ENCODE measurements at places on chromosomes 4 and X. TPM values are rescaled to one million over a fixed set of nuclear protein-coding genes. Genes with fewer than 3 reads are reported as not detected.

ADH1A gene
- total RNA-seq: not detected

ADH7 gene
- not detected for total RNA-seq

NPY2R gene
- total RNA-seq: not detected

CRMP1 gene
- total RNA-seq: not detected

AREG gene
- total RNA-seq: 146 TPM

DNA sequence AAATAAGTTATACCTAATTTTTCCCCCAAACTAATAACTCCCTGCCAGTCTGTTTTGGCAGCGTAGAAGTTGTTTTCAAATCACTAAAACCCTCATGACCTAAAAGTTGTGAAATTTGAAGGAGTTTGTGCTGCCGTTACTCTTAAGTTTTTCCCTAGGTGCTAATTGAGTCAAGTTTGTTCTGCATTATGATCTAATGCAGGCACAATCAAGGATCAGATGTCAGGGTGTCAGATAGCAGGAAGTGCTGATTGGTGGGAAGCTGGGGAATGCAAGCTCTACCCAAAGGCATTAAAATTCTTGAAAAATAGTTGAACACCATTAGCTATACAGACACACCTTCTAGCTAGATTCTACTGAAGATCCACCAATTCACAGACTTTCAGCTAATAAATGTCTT is 51.9 kb downstream of the ARX start:
- H3K4me3 ChIP-seq: no peak overlapping the region
- no peak overlapping the region for H3K27ac ChIP-seq
- no peaks in the 10 kb centered on the region for H3K4me1 ChIP-seq

DNA sequence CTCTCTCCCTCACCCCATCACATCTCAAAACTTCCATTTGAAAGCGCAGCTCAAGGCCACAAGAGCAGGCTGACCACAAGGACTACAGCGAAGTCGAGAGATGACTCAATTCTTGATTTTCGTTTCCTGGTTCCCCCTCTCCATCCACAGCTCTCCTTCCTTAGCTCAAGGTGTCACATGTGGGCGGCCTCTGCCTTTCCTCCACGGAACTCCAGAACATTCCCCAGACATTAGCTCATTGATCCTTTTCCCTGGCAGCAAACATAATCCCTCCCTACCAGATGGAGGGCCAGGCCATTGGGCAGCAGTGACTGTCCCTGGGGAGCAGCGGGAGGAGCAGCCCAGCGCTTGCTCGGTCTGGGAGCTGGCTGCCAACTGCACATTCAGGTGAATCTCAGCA is 56.3 kb downstream of the CCDC149 start:
- DNase-seq: no peak
- H3K27ac ChIP-seq: no peak overlapping the region
- no peak overlapping the region for H3K4me3 ChIP-seq
- no peaks in the 10 kb centered on the region for H3K4me1 ChIP-seq

DNA sequence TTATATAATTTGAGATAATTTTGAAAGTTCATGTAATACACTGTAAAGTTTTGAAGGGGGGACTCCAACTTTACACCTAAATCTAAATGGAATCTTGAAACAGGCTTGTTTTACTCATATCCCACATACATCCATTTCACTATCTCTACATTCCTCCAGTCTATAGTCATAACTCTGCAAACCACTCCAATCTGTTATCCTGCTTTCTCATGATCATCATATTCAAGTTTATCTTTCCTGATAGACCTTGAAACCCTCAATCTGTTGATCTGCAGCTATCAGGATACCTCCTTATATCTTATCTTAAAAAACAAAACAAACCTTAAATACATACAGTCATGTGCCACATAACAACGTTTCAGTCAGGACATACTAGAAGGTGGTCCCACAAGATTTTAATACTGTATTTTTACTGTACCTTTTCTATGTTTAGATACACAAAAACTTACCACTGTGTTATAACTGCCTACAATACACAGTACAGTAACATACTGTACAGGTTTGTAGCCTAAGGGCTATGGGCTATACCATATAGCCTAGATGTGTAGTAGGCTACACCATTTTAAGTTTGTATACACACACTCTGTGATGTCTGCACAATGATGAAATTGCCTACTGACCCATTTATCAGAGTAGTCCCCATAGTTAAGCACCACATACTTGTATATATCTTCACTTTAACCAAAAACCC is 14.0 kb downstream of the CHIC2 start:
- H3K27me3 ChIP-seq: no peaks in the 10 kb centered on the region
- H3K4me1 ChIP-seq: peaks cover 45% of the 10 kb centered on the region
- no peak overlapping the region for H3K4me3 ChIP-seq
- DNase-seq: peak; percentile 33
- H3K27ac ChIP-seq: peak overlapping the region; percentile 90

- DNase-seq: no peak
- peaks cover 5% of the 10 kb centered on the region for H3K4me1 ChIP-seq
- H3K4me3 ChIP-seq: no peak overlapping the region
- no peak overlapping the region for H3K27ac ChIP-seq
- no peaks in the 10 kb centered on the region for H3K36me3 ChIP-seq
These were observed 4.8 kb upstream of the HGFAC start for GRCh38 chr4:3436798-3437581.

GRCh38 chr4:65971686-65972085 is 301.4 kb upstream of the EPHA5 start:
- no peaks in the 10 kb centered on the region for H3K27me3 ChIP-seq
- DNase-seq: no peak
- no peak overlapping the region for H3K4me3 ChIP-seq
- no peak overlapping the region for H3K27ac ChIP-seq

DNA sequence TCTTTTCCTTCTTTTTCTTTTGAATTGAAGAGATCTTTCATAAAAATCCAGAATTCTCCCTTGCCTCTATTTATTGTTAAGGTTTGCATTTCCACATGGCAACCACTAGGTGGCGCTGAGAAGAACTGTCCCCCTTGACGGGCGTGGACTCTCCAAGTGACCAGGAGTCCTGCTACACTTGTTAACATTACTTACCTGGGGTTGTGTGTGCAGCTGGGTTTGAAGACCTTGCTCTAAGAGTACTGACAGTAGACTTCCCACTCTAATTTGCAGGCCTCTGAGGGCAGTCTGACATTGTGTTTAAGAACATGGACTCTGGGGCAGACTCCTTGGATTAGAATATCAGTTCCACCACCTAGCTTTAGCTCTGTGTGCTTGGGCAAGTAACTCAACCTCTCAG is 52.8 kb downstream of the GPRIN3 start:
- H3K4me1 ChIP-seq: no peaks in the 10 kb centered on the region
- no peak overlapping the region for H3K27ac ChIP-seq
- no peaks in the 10 kb centered on the region for H3K36me3 ChIP-seq
- no peaks in the 10 kb centered on the region for H3K27me3 ChIP-seq
- no peak overlapping the region for H3K4me3 ChIP-seq

DNA sequence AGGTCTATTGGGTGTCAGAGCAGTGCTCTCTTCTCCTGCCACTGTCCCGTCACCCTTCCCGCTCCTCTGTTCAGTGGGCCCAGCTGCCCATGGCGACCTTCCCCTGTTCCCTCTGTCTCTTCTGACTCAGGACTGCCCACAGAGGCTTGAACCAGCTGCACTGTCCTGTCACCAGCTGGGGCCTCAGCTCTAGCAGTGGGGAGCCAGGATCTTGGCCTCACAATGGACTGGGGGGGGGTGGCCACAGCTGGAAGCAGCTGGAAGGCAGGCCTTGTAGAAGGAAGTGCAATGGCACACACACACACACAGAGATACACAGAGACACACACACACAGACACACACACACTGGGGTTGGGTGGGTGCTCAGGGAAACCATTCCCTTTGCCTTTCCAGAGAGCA is 114.0 kb upstream of the PJA1 start:
- no peaks in the 10 kb centered on the region for H3K36me3 ChIP-seq
- no peak for DNase-seq
- H3K27me3 ChIP-seq: no peaks in the 10 kb centered on the region
- no peaks in the 10 kb centered on the region for H3K4me1 ChIP-seq
- no peak overlapping the region for H3K4me3 ChIP-seq

GRCh38 chrX:40418146-40418812 is 162.5 kb upstream of the ATP6AP2 start:
- no peaks in the 10 kb centered on the region for H3K4me1 ChIP-seq
- no peaks in the 10 kb centered on the region for H3K36me3 ChIP-seq
- no peak overlapping the region for H3K27ac ChIP-seq
- no peaks in the 10 kb centered on the region for H3K27me3 ChIP-seq
- no peak for DNase-seq

DNA sequence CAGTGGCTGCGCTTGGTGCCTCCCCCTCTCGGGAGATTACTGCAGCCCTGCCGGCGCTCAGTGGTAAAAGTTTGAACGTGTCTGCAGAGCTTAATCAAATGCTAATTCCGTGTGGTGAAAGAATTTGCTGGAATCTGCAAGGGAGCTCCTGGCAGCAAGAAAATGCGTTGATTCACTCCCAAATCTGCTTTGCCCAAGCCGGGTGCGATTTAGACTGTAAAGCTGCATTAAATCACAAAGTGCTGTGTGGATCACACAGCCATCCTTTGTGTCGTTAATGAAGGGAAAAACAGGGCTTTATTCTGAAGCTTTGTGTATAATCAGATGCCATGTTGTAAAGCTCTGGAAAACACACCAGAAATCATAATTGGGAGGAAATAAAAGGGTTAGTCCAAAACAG is 444.1 kb downstream of the BCOR start:
- no peak overlapping the region for H3K27ac ChIP-seq
- H3K36me3 ChIP-seq: no peaks in the 10 kb centered on the region
- H3K4me1 ChIP-seq: no peaks in the 10 kb centered on the region
